OCI-LY7 (cell line): ENCODE measurements at places on chromosomes 3 and 15.

DNA sequence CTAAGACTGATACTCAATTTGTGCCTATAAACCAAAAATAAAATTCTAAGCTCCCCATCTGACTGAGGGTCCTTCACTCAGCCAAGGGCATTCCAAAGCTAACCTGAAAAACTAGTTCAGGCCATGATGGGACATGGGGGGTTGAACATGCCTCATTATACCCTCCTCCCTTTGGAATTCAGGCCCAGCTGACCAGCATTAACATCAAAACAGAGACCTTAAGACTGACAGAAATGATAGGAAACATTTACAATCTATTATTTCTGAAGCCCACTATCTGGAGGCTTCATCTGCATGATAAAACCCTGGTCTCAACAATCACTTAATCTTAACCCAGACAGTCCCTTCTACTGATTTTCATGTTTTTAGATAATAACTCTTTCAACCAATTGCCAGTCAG lies 140.4 kb downstream of the ANO10 start:
- DNase-seq = no peak

DNA sequence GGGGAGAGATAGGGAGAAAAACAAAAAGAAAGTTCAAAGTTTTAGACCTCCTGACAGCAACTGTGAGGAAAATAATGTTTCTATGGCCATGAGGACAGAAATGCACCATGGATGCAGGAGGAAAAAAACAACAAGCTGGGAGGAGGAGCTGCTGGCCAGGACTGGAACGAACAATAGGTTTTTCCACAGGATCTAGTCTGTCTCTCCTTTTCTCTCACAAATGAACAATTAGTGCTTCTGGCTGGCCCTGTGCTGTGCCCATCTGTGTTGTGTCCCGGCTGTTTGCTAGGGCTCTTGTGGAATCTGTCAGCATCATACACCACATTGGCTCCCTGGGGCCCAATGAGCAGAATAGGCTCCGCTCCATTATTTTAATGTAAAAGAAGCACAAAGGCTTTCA lies 15.2 kb downstream of the GK5 start:
- DNase-seq = no peak

DNA sequence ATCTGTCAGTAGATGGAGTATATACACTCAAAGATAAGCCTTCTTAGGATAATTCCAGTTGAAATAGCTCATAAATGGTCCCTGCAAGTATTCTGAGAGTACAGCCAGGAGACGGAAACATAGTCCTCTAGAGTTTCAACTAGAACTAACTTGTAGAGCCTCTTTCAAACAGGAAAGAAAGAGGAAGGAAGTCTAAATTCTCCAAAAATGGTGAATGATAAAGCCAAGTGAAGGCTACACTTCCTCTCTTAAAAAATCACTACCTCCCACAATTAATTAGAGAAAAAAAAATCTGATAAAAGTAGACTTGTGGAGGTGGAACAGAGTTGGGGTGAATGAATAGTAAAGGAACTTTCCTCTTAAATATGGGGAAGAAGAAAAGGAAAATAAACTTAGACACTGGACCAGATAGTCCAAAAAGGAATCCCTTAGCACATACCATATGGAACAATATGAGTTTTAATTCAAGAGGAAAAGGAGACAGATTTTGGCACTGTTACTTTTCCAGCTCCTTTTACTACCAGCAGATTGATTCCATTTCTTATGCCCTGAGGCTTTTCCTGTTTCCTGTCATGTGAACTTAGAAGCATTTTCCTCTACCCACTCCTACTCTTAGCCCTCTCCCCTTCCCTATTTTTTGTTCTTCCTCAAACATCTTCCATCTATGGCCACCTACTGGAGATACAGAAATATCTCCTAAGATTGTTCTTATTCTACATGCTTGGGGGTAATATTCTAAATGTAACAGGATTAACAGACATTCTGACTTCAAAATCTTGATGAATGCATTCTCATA lies 207.6 kb downstream of the CHST2 start:
- no peak for DNase-seq

DNA sequence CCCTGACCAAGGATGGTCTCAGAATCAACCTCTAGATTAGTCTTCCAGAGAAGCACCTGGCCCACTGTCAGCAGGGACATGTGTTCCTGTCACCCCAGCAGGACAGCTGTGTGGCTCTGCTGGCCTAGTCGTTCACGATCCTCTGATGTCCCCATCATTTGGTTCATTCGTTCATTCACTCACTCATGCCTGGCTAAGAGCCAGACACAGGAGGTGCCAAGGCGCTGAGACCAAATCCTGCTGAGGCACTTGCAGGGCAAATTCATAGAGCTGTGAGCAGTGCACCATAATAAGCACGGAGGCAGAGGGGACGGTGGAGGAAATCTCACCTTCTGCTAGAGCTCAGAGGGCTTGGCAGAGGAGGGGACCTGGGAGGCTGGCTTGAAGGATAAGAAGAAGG lies 49.9 kb upstream of the FGD5 start:
- DNase-seq = no peak

DNA sequence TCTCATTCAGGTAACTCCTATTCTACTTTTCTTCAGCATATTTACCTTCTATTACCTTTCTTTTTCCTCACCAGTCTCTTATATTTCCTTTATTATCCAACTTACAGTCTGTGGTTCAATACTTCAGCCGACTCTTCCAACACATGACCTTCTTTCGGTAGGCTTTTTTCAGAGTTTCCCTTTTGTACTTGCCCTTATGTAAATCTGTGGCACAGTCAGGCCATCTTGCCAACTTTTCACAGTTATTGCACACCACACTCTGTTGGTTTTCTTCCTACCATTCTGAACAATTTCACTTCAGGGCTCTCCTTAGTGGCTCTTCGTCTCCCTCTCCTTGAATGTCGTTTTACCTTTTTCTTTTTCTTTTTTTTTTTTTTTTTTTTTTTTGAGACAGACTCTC lies 427.8 kb downstream of the LPP start:
- peak; percentile 78 for DNase-seq

DNA sequence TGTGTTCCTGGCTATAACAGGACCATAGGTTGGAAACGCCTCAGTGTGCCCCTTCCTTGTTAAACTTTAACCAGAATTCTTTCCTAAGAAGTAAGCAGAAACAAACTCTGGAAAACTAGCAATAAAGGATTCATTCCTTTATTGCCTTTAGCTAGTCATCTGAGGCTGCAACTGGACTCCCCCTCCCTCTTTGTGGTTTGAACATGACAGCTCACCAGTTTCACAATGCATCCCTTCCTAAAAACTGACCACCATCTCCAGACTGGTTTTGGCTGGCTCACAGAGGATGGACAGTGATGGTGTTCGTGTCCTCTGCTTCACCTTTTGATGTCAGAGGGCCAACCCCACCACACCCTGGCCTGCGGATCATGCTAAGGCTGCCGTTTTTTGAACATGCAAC lies 27.9 kb upstream of the TGFBR2 start:
- no peak for DNase-seq

- DNase-seq = no peak
These were observed 82.1 kb upstream of the PHLDB2 start for GRCh38 chr3:111776827-111777483.

DNA sequence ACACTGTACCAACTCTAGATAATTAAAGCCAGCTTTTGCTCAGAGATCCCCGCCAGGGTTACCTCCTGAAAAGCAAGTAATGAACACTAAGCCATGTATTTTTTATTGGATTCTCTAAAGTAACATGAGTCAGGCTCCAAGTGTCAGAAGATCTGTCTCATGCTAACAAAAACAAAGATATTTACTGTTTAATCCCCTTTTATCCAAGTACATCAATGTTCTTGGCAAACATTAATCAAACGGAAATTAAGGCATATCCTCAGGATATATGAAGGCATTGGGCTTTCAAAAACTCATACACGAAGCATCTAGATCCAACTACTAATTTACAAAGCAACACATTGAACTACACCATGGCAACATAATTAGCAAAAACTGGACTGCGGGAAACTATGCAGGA lies 37.2 kb downstream of the MYO5A start:
- DNase-seq = no peak

GRCh38 chr3:36993326-36994283 lies at the start of gene MLH1:
Gene MLH1 (plus strand): TSS chr3:36993518. CDS start chr3:36993548, 30 bp downstream.
- peak; percentile 100 for DNase-seq

DNA sequence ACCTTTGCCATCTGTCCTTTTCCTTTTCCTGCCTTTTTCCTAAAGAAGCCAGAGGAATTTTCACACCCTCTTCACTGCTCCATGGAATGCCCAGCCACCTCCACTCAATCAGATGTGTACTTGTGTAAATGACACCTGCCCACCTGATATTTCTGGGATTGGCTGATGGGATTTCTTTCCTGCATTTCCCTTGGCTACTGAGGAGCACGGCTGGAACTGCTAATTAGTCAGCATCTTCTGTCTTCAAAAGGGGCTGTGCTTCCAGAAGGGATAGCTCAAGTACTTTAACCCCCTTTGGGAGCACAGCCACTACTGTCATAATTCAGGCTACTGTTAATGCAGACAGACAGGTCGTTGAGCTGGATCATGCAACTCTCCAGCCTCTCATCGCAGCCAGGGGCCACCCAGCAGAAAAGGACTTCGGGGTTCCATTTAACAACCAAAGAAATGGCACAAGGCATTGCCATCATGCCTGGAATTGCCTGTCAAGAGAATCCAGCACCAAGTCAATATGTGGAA lies 38.6 kb downstream of the MGLL start:
- no peak for DNase-seq

- DNase-seq = no peak
These were observed 22.5 kb downstream of the CDCP1 start for GRCh38 chr3:45123581-45124269.

DNA sequence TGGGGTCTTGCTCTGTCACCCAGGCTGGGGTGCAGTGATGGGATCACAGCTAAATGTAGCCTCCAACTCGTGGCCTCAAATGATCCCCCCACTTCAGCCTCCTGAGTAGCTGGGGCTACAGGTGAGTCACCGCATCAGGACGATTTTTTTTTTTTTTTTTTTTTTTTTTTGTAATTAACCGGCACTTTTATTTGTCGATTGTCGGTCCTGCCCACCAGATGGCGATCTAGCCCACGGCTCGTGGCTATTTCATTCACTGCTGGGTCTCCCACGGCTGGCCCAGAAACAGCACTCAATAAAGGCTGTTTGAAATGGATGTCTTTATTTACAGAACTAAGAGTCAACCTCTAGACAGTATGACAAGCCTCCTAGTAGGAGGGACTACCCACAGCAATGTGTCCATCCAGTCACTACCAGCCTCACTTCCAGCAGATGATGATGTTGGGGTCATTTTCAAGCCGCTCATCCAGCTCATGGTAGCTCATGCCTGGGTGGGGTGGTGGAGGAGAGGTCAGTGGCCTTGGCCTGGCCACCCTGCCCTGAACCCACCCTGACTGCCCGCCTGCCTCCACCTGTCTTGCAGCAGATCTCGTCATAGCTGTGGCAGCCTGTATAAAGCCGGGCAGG lies 1.8 kb upstream of the ZMYND10 start:
- DNase-seq = peak; percentile 80

- DNase-seq = no peak
These were observed 49.5 kb downstream of the ITGA11 start for GRCh38 chr15:68382286-68383007.

DNA sequence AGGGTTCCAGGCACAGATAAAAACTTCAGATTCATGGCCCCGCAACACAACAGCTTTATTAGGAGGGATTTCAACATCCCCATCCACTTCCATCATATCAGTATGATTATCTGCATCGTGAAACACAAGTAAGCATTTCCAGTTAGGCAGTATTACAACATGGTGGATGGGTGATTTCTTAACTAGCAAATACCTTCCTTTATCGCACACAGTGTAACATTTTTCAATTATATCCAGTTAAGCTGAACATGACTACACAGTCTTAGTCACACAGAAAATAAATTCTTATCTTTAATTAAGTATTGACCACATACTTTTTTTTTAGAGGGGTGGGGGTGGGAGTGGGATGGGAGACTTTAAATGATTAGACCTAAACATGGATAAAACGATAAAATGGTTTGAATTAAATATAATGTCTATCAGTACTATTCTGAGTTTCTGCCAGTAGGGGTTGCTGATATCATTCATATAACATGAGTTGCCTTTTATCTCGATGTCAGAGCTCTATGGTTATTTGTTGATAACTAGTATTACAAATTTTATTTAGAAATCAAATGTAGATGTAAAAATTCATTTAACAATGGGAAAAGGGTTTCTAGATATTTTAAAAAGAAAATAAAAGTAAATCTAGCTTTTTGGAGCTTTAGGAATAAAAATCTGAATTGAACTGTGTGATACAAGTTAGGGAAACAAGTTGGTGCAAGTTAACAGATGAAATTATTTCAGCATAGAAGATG lies 146.6 kb downstream of the TBL1XR1 start:
- peak; percentile 67 for DNase-seq

- DNase-seq = peak; percentile 22
These were observed 8.6 kb upstream of the ADAM10 start for GRCh38 chr15:58758141-58758540.

DNA sequence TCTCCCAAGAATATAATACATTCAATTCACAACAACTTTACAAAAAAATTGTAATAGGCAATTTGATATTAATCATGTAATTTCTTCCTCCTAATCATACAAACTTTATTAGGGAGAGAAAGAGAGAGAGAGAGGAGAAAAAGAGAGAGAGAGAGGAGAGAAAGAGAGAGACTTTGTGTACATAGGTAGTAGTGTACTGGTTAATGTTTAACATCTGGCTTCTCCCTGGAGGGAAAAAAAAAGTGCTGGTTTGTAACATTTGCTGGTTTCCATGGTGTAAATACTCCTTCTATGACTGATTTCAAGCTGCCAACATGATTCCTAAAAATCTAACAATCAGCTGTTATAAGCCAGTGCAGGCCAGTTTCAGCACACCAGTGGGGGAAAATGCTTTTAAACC lies 98.0 kb upstream of the ARHGEF26 start:
- DNase-seq = no peak

DNA sequence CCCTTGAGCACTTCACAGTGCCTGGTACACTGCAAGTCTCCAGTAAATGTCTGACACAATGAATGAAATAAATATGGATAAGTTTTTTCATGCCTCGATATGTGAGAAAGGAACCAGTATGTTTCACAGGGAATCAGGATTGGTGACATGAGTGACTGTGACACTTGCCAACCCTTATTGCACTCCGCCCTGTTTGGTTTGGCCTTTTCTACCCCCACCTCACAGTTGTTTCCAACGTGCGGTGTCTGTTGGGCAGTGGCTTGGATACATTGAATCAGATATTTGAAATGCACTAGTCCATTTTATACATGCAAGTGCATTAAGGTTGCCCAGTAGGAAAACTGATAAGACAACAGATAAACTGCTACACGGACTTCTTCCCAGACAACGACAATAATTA lies 2.0 kb downstream of the NPHP3 start:
- no peak for DNase-seq

DNA sequence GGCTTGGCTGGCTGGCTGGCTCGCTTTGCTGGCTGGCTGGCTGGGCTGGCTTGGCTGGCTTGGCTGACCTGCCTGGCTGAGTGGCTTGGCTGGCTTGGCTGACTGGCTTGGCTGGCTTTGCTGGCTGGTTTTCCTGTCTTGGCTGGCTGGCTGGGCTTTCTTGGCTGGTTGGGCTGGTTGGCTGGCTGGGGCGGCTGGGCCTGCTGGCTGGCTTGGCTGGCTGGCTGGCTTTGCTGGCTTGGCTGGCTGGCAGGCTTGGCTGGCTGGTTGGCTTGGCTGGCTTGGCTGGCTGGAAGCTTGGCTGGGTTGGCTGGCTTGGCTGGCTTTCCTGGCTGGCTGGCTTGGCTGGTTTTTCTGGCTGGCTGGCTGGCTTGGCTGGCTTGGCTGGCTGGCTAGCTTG lies 435.6 kb downstream of the GOLGA6L6 start:
- DNase-seq = no peak
